ENCODE measurements at places on chromosomes 12 and 14.
A peak's percentile ranks its signal among the peaks of the same experiment; 100 is the strongest.

DNA sequence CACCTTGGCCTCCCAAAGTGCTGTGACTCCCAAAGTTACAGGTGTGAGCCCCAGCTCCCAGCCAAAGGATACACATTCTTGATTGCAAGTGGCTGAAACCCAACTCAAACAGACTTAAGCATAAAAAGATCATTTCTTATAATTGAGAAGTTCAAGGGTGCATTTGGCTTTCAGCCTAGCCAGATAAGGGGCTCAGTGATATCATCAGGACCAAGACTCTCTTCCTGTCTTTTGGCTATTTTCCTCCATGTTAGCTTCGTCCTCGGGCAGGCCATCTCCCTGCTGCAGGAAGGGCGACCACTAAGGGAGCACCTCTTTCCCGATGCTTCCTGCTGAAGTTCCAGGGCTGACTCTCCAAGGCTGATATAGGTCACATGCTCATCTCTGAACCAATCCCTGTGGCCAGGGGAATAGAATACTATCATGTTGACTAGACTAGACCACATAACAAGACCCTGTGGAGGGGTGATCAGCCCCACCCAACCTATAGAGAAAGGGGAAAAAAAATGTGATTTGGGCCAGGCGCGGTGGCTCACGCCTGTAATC, 9.8 kb upstream of the KRT8 start:
- DNase-seq = no peak

GRCh38 chr12:42056130-42056529, 88.5 kb downstream of the GXYLT1 start:
- no peak for DNase-seq

DNA sequence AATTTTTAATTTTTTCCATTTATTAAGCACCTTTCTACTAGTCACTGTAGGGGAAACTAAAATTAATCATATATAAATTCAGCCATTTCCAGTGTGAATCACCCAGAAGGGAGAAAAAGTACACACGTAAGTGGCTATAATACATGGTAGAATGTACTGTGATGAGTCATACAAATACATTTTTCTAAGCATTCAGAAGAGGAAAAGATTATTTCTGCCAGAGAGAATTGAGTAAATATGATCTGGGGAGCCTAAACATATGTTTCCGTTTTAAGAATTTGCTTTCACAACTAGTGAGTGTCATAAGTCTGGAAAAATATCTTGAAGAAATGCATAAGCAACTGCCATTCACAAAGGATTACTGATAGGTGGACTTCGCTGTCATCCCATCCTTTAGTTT, 102.8 kb downstream of the TGFB3 start:
- no peak for DNase-seq

DNA sequence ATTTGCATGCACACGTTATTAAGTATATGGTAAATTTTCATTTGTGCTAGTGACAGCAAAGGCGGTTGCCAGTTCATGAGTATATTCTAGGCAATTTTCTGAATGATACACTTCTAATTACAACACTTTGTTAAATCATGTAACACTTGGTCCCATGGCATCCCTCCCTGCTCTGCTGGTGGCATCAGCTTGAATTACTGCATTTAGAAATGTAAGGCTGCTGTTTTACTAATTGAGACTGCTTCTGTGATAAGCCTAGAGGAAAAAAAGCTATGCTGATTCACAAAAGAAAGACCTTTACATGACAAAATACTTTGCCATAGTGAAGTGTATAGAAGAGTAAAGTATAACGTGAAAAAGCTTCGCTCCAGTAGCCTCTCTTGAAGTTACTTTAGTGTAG, 636.1 kb downstream of the KCNH5 start:
- DNase-seq = no peak

DNA sequence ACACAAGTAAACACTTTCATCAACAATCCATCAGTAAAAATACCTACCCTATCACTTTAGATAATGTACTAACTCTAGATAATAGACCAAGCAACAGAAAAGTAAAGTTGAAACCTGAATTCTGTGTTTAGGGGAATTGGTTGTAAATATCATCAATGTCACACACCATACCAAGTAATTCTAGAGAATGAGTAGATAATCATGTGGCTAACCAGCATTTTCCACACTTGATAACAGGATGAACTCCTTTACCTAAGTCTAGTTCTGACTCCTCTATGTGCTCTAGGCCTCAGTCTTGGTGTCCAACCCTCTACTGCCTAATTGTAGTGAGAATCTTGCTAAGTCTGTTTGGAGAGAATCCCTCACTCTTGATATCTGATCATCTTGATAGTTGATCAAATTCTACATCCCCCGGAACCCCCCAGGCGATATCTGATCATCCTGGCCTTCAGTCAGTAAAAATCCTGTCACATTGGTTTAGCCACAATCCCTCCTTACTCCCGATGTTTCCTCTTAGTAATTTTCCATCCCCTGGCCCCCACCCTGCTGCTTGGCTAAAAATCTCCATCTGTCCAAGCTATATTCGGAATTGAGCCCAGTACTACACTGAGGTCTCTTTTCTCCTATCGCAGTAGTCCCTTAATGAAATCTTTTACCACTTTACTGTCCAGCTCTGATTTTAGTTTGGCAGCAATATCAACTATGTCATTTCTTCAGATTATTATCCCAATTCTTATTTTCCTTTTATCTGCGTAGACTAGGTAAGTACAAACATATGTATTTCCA, 3.4 kb upstream of the SLCO1A2 start:
- no peak for DNase-seq

DNA sequence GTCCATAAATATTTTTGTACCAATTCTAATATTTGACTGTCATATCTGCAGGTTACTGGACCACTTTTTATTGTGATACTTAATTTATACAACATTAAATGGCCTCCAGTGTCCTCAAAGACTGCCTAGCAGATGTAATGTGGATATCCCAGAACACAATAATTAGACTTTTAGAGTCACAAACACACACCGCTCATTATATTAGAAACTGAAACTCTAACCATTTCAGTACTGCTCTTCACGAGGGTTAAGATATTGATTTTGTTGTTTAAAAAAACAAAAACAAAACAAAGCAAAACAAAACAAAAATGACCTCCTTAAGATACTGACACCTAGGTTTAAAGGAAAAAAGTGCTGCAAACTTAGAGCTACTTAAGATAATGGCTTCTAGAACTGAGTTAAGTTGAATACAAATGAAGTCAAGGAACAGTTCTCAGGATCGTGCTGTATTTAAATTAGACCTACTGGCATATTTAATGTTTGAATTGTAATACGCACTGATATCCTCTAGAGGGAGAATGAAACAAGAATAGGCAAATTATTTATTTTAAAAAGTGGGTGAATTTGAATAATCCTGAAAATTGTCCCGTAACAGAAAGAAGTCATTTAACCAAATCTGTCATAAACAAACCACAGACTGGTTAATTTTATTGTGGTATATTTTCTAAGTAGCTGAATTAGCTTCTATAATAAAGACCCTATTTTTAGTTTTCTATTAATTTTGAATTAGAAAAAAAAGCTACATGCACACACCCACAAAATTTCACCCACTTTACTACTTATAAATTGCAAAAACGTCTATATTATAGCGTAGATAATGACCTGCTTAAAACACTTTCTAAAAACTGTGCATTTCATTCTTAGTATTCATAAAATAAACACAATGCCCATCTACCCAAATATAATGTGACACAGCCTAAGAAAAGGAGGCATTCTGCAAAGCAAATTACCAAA, 395.2 kb upstream of the DCN start:
- DNase-seq = peak; percentile 56

DNA sequence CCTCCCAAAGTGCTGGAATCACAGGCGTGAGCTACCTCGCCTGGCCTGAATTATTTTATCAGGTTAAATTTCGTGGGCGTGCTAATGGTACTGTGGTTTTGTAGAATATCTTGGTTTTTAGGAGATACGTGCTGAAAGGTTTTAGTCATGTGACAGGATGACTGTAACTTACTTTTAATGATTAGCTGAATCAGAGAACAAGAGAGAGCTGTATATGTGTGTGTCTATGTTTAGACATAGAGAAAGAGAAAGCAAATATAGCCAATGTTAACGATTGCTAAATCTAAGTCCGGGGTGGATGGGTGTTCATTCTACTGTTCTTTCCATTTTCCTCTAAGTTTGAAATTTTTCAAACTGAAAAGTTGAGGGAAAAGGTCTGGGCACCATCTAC, 9.2 kb upstream of the PNMA1 start:
- DNase-seq = no peak

Measured in NCI-H526 (cell line).